Activated CD4-positive, alpha-beta T cell treated with anti-CD3 and anti-CD28 coated beads for 1 hour (primary cell): ENCODE measurements at places on chromosomes 1 and 21.

DNA sequence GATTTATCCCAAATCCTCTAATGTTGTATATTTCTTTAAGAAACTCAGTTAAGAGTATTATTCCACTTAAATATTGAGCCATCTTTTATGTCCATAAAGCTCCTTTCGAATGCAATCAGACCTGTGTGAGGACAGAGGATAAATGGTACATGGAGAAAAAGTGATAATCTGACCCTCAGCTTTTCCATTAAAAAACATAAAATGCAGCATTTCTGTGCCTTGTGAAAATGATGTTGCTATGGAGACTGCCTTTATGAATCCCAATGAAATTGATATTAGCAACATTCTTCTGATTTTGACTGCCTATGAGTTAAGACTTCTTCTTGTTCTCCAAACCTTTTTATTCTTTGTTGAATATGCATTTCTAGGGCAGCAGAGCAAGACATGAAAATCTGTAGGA, 44.1 kb upstream of the CYYR1 start:
- no peak for DNase-seq

GRCh38 chr1:61138921-61139774, 56.8 kb downstream of the NFIA start:
- no peak for DNase-seq

- DNase-seq: no peak
Observed at GRCh38 chr21:44940116-44940631, 345 bp downstream of the SLX9 start.

GRCh38 chr1:243763806-243764205, 86.2 kb downstream of the AKT3 start:
- DNase-seq: no peak

DNA sequence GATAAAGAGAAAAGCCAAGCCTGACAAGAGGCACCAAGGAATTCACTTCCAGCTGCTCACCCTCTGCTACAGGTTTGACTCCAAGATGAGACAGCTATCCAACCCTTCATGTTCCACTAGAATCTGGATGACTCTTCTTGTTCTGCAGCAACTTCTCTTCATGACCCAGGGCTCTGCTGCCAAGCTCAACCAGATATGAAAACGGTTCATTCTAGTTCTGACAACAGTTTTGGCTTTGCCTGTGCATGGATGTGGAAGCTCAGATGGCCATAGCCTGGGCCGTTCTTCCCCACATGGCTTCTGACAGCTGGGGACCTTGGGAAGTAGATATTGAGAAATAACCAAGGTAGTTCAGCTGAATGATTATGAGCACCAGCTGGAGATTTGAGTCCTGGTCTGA, 13.7 kb downstream of the PI4KB start:
- DNase-seq: no peak

GRCh38 chr1:95068956-95069709, 3.6 kb downstream of the ALG14 start:
- no peak for DNase-seq

DNA sequence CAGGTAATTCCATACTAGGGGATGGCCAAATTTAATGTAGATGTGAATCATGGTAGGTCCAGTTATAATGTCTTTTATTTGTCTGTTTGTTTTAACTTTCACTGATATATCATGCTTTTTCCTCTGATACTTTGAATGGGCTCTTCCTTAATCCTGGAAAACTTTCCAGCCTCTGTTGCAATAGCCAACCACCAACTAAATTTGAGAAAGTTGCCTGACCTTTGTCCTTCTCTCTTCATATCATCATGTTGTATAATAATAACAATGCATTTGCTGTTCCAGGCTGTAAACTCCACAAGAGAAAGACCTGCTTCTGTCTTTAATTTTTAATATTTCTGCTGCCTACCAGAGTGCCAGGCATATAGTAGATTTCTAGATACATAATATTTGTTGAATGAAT, 146.1 kb downstream of the HMCN1 start:
- no peak for DNase-seq

DNA sequence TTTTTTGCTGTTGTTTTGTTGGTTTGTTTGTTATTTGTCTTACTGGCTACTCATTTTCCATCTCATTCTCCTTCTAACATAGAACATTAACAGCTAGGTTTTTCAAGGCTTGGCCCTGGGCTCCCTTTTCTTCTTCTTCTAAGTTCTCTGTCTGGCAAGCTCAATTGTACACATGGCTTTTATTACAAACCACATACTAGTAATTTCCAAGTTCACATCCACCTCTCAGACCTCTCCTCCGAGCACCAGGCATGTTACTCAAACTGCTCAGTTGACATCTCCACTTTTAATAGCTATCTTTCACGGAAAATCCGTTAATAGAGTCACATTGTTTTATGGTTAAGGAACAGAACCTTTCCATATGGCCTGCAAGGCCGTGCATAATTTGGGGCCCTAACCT, 736.9 kb upstream of the ADAMTS5 start:
- DNase-seq: no peak

GRCh38 chr1:38870996-38871395, 2.2 kb downstream of the MYCBP start:
- DNase-seq: no peak

GRCh38 chr21:32094804-32095203, 184.0 kb downstream of the MIS18A start:
- no peak for DNase-seq

DNA sequence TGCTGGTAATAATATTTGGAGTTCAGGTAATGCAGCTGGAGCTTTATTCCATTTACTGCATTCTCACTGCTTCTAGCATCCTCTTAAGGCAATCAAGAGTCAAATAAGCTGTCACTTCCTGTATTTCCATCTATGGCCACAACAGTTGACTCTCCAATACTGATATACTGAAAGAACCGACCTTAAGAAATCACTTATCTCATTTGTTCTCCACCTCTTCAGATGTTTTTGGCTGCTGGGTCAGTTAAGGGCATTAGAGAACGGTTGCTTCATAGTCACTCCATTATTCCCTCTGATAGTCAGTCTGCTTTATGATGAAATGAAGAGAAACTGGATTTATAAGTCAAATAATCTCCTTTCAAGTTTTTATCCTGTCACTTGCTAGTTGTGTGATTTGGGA, 14.2 kb upstream of the RGS4 start:
- no peak for DNase-seq

DNA sequence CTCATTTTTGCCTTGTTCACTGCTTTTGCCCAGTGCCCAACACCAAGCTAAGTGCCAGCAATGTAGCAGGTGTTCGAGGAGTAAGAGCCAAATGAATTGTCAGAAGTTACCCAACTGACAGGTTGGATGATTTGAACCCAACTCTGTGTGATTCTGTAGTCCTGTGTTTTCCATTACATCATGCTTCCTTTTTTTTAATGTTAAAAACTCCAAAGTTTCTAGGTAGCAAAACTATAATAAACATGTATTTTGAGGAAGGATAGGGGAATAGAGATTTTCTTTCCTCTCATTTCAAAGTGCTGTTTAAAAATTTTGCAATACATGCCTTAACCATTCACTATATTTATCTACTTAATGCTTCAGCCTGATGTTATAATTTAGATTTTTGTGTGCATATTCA, 34.1 kb downstream of the BCL9 start:
- DNase-seq: no peak

GRCh38 chr21:35135481-35135880, 86.4 kb upstream of the RUNX1 start:
- no peak for DNase-seq

GRCh38 chr1:19441048-19441780, 44.1 kb downstream of the CAPZB start:
- DNase-seq: no peak

GRCh38 chr21:26177187-26177586, 6.6 kb upstream of the APP start:
- DNase-seq: no peak

GRCh38 chr21:30271611-30272010, 11.1 kb downstream of the KRTAP24-1 start:
- DNase-seq: no peak

DNA sequence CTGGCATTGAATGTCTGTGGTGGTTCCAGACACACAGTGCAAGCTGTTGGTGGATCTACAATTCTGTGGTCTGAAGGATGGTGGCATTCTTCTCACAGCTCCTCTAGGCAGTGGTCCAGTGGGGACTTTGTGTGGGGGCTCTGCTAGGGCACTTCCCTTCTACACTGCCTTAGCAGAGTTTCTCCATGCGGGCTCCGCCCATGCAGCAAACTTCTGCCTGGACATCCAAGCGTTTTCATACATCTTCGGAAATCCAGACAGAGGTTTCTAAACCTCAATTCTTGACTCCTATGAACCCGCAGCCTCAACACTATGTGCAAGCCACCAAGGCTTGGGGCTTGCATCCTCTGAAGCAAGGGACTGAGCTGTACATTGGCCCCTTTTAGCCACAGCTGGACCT, 43.0 kb downstream of the RGS18 start:
- no peak for DNase-seq

DNA sequence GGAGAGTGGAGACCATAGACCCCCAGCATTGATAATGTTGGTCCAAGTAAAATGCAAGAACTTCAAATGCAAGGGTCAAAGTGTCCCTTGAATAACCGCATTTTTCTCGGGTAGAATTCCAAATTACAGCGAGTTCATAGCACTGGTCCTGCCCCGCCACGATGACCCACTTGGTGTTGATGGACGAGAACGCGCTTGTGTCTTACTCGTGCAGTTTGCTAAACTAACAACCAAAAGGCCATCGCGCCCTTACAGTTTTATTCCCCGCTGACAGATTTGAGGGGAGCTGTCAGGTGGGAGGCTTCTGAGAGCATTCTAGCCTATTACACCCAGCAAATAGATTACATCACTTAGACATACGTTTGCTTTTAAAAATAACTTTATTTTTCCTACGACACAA, 17.3 kb upstream of the TSPEAR start:
- no peak for DNase-seq

DNA sequence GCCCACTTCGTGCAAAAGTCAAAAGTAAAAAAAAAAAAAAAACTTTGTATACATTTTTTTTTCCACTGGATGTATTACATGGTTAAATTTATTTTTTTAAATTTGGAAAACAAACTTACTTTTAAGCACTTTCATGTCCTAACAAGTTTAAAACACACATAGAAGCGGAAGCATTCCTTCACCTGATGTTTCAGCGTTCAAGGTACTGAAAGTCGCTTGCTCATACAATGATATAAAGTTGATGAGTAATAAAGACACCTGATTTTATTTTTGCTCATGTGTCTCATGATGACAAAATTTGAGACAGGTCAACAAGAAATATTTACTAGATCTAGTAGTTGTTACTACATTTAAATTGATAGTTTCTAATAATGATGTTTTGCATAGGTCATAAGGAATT, 35.5 kb downstream of the ADAMTS1 start:
- DNase-seq: no peak

DNA sequence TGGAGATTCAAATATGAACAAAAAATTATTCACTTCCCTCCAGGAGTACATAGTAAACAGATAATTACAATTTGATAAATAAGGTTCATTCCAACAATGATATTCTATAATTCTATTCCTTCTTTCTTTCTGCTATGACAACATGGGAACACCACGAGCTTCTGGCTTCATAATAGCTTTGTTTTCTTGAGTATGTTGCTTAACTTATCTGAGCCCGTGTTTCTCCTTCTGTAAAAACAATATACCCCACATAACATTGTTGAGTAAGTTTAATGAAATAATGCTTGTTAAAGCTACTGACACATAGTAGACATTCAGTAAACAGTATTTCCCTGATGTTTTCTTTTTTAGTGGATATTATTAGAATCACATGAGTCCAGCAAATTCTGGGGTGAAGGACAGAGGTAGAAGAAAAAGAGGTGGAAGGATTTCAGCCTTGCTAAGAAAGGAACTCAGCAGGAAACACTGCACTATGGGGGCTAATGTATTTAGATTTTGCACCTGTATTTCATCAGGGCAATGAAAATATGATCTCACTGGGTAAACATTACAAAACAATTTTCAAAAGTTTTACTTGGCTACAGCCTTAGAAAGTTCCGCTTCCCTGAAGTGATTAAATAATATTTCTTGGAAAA, 430.8 kb upstream of the C1orf87 start:
- DNase-seq: no peak

- no peak for DNase-seq
Observed at GRCh38 chr1:2936559-2937515, 84.4 kb upstream of the ACTRT2 start.

DNA sequence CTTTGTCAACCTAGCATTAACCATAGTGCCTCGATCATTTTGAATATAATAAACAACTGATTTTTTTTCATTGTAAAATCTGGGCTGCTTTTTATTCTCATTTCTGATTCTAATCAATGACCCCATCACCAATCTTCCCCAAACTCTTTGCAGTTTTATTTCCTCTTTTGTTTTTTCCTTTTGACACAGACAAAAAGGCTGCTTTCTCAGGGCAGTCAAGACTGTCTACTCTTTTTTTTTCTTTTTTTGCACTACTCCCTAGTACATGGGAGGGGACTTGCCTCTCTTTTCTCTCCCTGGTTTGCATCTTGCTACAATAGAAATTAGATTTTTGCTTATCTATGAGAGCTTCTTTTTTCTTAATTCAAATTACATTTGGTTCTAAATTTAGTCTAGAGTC, 987.9 kb downstream of the ADGRL2 start:
- DNase-seq: no peak

DNA sequence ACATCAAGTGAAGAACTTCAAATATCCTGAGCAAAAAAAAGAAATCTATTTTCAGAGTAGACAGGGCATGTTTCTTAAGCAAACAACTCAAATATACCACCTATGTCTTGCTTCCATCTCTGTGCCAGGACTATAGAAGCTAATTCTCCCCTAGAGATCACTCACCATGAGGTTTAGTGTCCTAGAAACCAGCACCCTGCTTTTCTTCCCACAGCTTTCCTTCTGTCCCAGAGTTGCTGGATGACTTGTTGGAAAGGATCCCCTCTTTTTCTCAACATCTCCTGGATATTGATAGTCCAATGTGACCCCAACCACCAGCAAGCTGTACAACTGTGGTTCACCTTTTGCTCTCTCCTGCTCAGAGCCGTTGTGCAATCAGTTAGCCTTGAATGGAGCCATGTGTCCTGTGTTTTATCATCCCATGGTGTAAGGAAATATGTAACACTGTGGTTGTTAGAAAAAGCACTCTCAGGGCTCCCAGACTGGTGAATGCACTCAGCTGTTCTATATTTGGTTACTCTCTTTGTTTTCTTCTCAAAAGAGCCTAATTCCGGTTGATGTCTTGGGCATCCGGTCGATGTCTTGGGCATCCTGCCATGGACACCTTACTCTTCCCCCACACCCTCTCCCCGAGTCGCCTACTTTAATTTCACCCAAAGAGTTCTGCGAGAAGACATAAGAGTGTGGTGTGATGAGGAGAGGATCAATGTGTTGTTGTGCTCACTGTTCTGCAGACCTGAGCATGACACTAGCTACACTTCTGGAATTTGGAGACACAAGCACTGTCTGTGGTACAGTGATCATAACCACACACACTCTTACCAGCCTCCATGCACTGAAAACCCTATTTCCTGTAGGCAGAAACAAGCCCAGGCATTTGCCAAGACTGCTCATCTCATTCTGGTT, 1.7 kb downstream of the TNFSF4 start:
- DNase-seq: no peak

DNA sequence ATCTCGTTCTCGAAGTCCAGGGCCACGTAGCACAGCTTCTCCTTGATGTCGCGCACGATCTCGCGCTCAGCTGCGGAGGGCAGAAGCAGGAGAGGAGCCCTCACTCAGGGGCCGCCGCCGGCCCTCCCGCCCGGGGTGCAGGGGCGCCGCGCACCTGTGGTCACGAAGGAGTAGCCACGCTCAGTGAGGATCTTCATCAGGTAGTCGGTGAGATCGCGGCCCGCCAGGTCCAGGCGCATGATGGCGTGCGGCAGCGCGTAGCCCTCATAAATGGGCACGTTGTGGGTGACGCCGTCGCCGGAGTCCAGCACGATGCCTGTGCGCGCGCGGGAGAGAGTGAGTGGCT, 1.8 kb downstream of the ACTA1 start:
- no peak for DNase-seq
